ENCODE measurements at places on chromosomes 11 and 22.

- no peak for DNase-seq
These were observed 1.0 kb downstream of the ZBTB16 start for GRCh38 chr11:114060392-114061047.

GRCh38 chr11:44456544-44457300, 108.7 kb upstream of the CD82 start:
- no peak for DNase-seq

- DNase-seq = peak; percentile 81
These were observed at the start of gene CHCHD10 for GRCh38 chr22:23767673-23768548. Gene CHCHD10 (minus strand): TSS chr22:23767972. CDS start chr22:23767874, 98 bp downstream.

GRCh38 chr22:31210556-31211421, 1.3 kb upstream of the LIMK2 start:
- DNase-seq = no peak

DNA sequence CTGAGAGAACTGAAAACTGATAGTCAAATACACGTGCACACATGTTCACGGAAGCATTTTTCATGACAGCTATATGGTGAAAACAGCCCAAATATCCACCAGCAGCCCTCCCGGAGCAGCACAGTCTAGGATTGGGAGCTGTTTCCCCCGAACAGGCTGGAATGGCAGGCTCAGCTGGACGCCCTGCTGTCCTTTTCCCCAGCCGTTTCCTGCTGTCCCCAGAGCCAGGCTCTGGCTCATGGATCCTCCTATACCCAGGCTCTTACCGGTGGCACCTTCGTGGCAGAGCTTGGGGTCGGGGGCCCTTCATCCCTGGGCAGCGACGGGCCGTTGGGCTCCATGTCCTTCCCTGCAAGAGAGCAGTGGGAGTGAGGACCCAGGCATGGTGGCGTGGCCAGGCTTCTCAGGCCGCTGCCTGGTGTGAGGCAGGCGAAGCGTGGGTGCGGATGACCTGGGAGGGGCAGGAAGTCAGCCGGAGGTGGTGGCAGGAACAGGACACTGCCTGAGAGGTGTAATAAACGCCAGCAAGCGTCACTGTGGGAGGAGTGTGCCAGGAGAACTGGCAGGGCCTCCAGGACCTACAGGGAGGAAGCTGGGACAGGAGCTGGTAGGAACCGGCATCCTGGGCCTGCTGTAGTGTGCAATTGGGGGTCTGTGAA, 38.8 kb downstream of the OSBPL5 start:
- no peak for DNase-seq

DNA sequence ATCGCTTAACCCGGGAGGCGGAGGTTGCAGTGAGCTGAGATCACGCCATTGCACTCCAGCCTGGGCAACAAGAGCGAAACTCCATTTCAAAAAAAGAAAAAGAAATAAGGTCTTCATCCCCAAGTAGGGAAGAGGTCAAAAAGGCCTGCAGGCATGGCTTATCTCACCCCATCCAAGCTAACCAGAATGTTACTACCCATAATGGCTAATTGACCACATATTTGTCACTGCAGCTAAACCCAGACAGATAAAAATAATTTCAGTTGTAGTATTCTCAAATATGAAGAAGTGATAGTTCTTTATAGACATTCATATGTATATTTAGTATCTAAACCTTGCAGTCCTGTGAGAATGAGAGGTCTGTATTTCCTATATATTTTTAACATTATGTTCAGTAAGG, 17.8 kb downstream of the PIWIL4 start:
- no peak for DNase-seq

DNA sequence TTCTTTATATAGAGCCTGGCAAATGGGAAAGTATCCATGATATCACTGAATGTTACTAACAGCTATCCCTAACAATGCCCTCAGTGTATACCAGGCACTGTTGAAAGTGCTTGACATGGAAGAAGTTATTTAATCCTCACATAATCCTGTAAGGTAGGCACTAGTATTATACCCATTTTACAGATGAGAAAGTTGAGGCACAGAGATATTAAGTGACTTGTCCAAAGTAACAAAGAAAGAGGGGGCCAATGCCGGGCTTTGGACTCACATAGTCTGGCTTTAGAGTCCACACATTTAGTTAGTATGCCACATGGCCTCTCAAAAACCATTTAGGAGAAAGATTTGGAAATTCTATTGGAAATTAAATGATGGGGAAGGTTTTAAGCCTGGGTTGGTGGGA, 220.8 kb upstream of the PLET1 start:
- no peak for DNase-seq

DNA sequence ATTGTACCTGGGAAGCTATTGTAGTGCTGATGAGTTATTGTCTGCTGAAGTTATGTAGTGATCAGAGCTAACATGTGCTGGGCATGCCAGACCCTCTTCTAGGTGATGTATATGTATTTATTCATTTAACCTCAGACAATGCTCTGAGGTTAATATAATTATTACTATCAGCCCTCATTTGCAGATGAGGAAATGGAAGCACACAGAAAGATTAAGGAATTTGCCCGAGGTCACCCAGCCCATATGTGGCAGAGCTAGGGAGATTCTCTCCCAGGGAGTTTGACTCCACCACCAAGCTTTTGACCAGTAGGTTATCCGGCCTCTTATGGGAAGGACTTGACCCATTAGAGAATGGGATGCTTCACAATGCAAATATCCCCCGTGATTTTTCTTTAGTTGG, 114.2 kb upstream of the NAV2 start:
- no peak for DNase-seq

- DNase-seq = no peak
These were observed 26.9 kb downstream of the PPFIA1 start for GRCh38 chr11:70297341-70297740.

DNA sequence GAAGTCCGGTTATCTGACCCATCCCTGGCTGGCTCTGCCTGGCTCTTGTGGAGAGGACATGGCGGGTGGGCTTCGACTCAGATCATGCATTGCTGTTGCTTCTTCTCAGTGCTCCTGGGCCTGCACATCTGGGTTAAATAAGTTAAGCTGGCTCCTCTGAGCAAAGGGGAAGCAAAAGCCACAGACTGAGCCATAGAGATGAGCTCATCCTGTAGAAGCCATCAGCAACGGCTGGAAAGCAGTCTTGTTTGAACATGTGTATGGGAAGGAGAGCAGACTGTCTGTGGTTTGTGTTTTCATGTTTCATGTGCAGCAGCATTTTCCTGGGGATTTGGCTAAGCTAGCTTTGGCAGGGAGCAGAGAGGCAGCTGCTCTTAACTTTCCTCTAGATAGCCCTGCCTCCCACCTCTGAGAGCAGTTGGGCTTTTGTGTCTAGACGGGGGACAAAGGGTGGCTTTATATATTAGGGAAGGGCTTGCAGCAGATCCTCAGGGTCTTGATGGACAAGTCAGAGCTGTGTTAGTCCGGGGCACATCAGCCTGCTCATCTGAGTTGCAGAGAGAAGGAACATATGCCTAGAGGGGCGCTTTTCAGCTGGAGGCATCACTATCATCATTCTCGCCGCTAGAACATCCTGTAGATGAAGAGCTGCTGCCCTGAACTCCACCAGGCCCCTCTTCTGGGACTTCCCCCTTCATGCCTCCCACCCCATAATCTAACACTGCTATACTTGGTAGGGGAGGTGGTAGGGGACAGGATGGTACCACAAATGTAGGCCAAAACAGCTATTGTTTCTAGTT, 14.9 kb downstream of the DCPS start:
- no peak for DNase-seq

GRCh38 chr11:48116437-48117228, 100.0 kb upstream of the OR4B1 start:
- no peak for DNase-seq

GRCh38 chr22:23565305-23565914, 14.7 kb downstream of the IGLL1 start:
- no peak for DNase-seq

DNA sequence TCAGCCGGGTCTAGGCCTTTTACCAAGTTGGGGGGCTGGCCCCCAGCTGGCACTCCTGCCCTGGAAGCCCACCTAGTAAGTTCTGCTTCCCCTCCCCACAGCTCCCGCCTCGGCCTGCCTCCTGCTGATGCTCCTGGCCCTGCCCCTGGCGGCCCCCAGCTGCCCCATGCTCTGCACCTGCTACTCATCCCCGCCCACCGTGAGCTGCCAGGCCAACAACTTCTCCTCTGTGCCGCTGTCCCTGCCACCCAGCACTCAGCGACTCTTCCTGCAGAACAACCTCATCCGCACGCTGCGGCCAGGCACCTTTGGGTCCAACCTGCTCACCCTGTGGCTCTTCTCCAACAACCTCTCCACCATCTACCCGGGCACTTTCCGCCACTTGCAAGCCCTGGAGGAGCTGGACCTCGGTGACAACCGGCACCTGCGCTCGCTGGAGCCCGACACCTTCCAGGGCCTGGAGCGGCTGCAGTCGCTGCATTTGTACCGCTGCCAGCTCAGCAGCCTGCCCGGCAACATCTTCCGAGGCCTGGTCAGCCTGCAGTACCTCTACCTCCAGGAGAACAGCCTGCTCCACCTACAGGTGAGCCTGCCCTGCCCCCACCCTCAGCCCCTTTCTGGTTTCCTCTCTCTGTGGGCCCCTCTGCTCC, 7.3 kb downstream of the RTN4RL2 start:
- DNase-seq = no peak

DNA sequence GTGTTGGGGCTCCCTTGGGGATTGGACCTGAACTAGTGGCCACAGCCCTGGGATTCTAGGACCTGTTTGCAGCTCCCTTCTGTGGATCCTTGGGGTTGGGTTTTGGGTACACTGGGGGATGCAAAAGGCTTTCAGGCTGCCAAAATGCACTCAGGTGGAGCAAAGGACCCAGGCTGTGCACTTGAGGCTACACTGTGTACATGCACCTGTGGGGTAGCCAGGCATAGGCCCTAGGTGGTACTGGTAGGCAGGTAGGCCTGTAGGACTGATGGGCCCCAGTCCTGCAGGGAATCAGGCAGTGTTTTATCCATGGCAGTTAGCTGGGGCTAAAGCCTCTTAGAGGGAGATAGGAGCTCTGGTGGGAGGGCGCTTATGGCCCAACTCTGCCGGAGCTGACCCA, 542.3 kb downstream of the LUZP2 start:
- no peak for DNase-seq

GRCh38 chr11:59012398-59013265, 73.3 kb downstream of the GLYATL1 start:
- no peak for DNase-seq

GRCh38 chr11:119210050-119210449, 3.9 kb downstream of the CBL start:
- DNase-seq = no peak

DNA sequence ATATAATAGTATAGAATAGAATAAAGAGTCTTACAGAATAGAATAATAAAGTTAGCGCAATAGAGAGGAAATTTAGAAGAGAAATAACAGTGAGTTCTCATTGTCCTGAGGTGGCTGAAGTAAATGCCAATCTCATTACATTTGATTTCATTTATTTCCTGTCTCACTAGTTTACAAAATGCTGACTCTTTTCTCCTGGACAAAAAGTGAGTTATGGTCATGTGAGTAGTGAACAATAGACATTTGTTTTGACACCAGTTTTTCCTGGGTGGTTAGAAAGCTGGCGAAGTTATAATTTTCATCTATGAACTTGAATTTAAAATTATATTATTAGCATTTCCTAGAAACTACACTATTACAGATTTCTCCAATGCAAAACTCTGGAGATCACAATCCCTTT, 143.7 kb downstream of the TYR start:
- no peak for DNase-seq

Measured in activated T-cell treated with anti-CD3 and anti-CD28 coated beads for 48 hours (primary cell).